Right ventricle myocardium superior (tissue), 1 donor: ENCODE measurements at places on chromosomes 3 and 15.

- DNase-seq, result no peak
These were observed 32.3 kb downstream of the B3GNT5 start for GRCh38 chr3:183285318-183285717.

DNA sequence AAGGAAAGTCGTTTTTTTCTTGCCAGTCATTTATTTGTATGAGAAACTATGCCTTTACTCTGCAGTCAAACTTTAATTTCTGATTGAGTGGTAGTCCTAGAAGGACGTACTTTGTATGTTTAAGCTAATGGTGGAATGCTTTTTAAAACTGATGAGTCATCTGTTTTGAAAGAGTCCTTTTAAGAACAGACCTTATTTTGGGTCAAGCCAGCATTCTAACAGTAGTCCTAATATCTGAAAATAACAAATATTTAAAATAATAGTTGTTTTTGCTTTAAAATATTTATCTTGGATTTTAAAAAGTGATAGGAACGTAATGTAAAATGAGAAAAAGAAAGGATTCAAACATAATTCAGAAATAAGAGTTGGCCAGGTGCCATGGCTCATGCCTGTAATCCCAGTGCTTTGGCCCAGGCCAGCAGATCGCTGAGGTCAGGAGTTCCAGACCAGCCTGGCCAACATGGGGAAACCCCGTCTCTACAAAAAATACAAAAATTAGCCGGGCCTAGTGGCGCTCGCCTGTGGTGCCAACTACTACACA, 1.3 kb upstream of the LRRC58 start:
- DNase-seq, result peak; percentile 52

GRCh38 chr15:67882487-67883233, 42.8 kb upstream of the RNU6-1 start:
- DNase-seq, result no peak

- no peak for DNase-seq
These were observed 604 bp downstream of the ISL2 start for GRCh38 chr15:76337059-76337695.

DNA sequence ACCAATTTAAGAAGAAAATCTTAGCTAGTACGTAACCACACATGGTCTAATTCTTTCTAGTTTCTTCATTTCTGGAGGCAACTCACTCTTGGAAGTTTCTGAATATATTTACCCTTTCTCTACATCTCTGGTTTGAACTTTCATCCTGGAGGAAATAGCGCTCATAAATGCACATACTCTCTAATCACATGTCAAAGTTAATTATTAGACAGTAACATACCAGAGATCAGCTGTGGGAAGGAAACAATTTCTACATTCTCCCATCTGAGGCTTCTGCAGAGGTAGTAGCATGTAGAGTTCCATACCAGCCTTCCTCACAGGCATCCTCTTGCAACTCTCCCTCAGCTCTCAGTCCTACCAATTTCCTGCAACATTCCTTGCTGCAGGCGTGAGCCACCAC, 132.5 kb downstream of the RBPMS2 start:
- no peak for DNase-seq

- no peak for DNase-seq
These were observed 329.8 kb upstream of the RASGRP1 start for GRCh38 chr15:38894243-38894948.

DNA sequence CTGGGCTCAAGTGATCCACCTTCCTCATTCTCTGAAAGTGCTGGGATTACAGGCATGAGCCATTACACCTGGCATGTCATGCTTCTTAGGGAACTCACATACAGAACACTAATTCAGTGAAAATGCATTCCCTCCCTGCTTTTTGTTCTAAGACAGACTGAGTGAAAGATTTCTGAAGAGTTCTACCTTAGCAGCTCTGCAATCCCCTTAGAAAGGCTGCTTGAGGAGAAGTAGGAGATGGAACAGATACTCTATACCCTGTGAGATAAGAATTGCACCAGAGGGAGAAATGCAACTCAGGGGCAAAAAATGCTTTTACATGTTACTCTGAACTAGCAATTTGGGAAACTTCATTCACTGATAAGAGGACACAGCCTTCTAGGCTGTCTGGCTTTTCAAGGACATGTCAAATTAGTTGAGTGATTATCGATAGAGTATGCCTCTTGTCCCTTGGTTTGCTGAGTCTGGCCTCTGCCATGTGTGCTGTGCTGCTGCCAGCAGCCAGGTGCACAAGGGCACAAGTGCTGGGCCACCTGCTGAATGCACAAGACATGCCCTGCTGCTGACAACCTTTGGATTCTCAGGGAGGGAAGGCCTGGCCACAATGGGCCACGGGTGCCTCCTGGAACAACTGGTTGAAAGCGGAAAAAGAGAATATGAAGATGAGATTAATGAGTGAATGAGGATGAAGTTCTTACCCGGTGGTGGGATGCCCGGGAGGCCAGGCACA, 17.8 kb downstream of the UQCC5 start:
- no peak for DNase-seq

GRCh38 chr15:80010131-80010673, 39.2 kb upstream of the BCL2A1 start:
- no peak for DNase-seq

- no peak for DNase-seq
These were observed 1.2 kb upstream of the CSPG5 start for GRCh38 chr3:47579875-47580274.

- DNase-seq, result no peak
These were observed 34.9 kb upstream of the POLR2M start for GRCh38 chr15:57671636-57672035.

GRCh38 chr3:78497767-78498166, 1270.0 kb downstream of the ROBO1 start:
- DNase-seq, result no peak

DNA sequence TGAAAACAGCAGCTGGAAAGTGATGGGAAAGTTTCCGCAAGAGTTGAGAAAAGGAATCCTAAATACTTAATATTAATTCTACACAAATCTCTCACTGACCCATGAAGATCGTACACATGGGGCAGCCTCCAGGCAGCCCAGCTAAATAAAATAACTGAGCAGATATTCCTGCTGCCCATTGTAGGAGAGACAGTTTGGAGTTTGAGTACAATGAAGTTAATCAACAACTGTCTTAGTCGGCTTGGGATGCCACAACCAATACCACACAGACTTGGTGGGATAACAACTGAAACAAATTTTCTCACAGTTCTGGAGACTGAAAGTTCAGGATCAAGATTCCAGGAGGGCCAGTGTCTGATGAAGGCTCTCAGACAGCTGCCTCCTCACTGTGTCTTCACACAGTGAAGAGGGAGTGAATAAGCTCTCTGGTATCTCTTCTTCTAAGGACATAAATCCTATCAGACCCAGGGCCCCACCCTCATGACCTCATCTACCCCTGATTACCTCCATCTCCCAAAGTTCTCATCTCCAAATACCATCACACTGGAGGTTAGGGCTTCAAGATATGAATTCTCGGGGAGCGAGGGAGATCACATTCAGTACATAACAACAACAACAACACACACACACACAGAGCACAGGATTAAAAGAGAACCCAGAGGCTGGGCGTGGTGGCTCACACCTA, 9.7 kb downstream of the TRPM7 start:
- no peak for DNase-seq

- DNase-seq, result no peak
These were observed 84.4 kb upstream of the MEX3B start for GRCh38 chr15:82130248-82130647.

GRCh38 chr3:4043867-4044575, 244.8 kb downstream of the LRRN1 start:
- DNase-seq, result no peak

GRCh38 chr3:196044513-196044912, 37.4 kb downstream of the TFRC start:
- DNase-seq, result no peak

GRCh38 chr15:70093070-70093469, 4.6 kb downstream of the TLE3 start:
- DNase-seq, result no peak

DNA sequence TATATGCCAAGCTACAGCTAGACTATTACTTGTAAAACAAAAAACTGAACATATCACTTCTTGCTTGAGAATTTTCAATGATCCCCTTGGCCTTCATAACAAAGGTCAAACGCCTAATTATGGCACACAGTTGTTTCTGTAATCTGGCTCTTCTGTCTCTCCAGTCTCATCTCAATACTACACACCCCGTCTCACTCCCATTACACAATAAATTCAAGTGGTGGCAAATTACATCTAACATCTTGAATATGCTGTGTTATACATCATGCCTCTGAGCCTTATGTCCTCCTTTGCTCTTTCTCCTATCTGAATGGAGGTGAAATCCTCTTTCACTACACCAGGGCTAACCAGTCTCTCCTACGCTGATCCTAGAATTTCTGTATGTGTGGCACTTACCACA, 140.4 kb downstream of the TBL1XR1 start:
- DNase-seq, result no peak

DNA sequence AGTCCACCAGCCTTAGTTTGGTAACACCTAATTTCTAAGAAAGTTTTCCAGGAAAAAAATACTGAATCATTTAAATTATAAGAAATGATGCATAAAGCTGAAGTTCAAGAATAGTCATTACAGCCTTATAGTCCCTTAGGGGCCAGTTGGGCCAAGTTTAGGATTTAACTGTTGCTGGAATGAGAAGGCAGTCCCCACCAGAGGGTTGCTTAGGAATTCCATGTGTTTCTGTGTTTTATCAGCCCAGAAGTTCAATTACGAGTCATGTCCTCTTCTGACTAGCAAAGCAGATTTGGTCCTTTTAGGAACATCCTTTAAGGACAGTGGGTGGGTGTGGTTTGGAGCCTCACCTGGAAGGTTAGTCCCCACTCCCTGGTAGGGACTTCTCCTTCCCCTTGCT, 57.0 kb upstream of the NR2E3 start:
- DNase-seq, result no peak

DNA sequence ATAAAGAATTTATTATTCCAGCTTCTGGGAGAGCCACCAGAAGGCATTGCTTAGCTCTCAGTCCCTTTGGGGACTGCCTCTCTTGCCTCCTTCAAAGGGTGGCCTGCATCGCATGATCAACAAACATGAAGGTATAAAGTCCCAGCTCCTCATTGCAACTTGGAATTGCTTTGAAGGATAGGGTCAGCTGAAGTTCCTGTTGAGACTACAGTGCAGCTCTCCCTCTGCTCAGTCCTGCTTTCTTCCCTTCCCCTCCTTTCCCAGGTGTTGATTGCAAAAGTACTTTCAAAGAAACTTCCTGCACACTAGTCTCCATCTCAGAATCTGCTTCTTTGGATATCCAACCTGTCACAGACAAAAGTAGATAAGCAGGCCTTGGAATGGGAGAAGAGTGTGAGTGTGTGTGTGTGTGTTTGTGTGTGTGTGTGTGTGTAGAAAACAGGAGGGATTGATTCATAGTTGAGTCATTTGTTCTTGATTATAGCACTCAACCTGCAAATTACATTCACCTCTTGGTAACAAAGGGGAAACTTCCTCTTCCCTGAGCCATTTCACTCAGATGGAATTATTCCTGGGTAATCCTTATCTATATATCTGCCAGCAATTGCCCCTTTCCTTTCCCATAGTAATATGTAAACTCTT, 13.7 kb downstream of the CCR8 start:
- DNase-seq, result no peak

GRCh38 chr3:44899683-44900367, 25.4 kb downstream of the TGM4 start:
- no peak for DNase-seq

GRCh38 chr15:33086500-33087121, 107.9 kb downstream of the FMN1 start:
- no peak for DNase-seq

GRCh38 chr3:54873059-54874010, 54.5 kb downstream of the LRTM1 start:
- no peak for DNase-seq

- DNase-seq, result no peak
These were observed 190.4 kb downstream of the DIPK2A start for GRCh38 chr3:144162042-144162441.

DNA sequence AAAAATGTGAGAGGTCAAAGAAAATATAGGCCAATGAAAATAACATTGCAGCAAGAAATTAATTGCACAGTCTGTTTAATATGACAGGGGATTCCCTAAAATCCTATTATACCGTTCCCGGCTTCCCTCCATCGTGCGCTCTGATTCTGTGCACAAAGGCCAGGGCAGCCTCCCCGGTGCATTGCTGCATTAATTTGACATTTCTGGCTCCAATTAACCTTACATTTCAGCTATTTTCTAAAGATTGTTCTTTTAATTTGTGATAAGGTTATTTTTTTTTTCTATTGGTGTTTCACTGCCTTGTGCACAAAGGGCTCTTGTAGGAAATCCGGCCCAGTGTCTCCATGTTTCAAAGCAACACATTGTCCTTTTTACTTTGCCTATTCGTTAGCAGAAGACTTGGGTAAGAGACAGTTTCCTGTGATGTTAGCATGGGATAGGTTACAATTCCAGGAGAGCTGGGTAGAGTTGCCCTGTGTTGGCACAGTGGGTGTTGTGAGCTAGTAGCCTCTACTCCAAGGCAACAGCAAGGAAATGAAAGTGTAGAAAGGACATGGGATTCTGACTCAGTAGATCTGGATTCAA, 257.3 kb upstream of the IGF1R start:
- DNase-seq, result no peak

DNA sequence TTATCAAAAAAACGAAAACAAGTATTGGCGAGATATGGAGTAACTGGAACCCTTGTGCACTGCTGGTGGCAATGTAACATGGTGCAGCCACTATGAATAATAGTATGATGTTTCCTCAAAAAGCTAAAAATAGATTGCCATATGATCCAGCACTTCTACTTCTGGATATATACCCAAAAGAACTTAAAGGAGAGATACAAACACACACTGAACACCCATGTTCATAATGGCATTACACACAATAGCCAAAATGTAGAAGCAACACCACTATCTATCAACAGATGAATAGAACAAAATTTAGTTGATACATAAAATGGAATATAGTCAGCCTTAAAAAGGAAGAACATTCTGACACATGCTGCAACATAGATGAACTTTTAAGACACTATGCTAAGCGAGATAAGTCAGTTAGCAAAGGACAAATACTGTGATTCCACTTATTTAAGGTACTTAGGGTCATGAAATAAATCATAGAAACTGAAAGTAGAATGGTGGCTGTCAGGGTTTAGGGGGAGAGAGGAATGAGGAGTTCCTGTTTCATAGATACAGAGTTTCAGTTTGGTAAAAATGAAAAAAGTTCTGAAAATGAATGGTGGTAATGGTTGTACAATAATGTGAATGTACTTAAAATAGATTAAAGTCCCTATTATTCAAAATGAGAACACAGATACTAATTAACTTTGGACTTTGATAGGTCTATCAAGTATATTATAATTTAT, 59.4 kb upstream of the IMPG2 start:
- DNase-seq, result no peak
